Activated naive CD8-positive, alpha-beta T cell treated with anti-CD3 and anti-CD28 coated beads for 36 hours (primary cell): ENCODE measurements at places on chromosomes 16 and 17. TPM values are rescaled to one million over a fixed set of nuclear protein-coding genes. Genes with fewer than 3 reads are reported as not detected.

DNA sequence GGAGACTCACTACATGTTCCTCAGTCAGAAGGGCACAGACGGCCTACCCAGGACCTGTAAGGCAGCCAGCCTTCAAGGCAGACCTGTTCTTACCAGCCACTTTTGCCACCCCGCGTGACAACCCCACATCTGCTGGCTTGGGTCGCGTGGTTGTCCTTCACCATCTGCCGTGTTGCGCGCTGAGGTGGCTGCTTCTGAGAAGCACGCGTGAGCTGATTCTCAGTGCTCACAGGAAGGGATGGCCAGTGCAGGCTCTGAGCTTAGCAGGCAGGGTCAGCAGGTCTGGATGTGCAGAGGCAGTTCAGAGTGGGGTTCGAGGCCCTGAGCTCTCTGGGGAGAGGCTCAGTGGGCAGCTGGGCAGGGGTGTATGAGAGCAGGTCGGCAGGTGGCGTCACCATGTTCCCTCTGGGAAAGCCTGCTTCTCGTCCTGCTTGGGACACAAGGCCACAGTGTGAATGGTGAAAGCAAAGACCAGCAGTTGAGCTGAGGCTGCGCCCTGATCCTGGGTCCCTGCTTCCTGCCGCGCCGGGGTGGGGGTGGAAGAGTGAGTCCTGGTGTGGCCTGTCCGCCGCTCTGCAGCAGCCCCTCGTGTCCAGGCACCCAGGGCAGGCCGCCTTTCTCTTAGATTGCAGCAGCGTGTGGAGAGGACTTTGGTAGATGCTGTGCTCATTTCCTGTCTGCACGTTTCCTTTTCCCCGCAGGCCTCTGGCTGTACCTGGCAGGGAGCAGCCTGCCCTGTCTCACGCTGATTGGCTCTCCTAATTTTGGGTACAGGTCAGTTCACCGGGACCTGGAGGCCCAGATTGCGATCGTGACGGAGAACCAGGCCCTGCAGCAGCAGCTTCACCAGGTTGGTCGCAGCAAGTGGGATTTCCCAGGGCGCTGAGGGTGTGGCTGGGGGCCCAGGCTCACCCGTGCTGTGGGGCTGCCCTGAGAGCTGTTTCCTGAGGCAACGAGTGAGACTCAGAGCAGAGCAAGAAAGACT lies 36.0 kb downstream of the PGS1 start:
- DNase-seq = peak; percentile 60
- peaks cover 21% of the 10 kb centered on the region for H3K36me3 ChIP-seq
- peak overlapping the region; percentile 87 for H3K27ac ChIP-seq
- peaks cover 50% of the 10 kb centered on the region for H3K4me1 ChIP-seq

DNA sequence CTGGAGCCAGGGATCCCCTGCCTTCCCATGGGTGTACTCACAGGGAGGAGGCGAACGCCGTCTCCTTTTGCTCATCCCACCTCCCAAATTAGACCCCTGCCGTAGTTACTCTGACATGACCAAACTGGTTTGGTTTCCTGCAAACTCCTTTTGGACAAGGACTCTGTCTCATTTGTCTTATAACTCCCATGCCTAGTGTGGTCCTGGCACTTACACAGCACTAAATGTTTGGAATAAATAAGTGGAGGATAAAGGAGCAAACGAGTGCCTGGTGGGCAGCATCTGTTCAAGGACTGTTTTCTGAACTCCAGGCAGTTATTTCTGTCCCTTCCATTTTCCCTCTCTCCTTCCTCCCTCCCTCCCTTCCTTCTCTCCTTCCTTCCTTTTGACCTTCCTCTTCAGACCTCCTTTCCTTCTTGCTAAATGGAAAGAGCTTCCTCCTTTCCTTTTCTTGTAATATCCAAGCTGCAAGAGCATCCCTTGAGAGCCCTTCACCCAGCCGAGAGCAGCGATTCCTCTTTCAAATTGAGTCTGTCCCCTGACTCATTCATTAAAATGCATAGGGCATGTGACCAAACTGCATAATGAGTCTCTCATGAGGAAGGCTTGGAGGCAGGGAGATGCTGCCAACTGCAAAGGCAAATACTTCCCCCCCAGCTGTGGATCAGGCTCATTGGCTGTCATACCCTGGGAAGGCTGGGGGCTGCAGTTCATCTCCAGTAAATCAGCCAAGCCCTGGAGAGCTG lies 36.8 kb downstream of the CHD9 start:
- H3K4me1 ChIP-seq = peaks cover 15% of the 10 kb centered on the region
- peaks cover 3% of the 10 kb centered on the region for H3K27me3 ChIP-seq
- H3K27ac ChIP-seq = peak overlapping the region; percentile 71
- peak overlapping the region; percentile 38 for H3K4me3 ChIP-seq

- H3K4me1 ChIP-seq = peaks cover 24% of the 10 kb centered on the region
- no peak overlapping the region for H3K4me3 ChIP-seq
- no peak overlapping the region for H3K27ac ChIP-seq
- H3K27me3 ChIP-seq = no peaks in the 10 kb centered on the region
- H3K36me3 ChIP-seq = peaks cover 31% of the 10 kb centered on the region
These were observed 114.3 kb downstream of the MSI2 start for GRCh38 chr17:57370619-57371018.

GRCh38 chr17:60905709-60906108 lies 228.1 kb downstream of the BCAS3 start:
- no peak overlapping the region for H3K4me3 ChIP-seq
- no peak overlapping the region for H3K27ac ChIP-seq
- H3K4me1 ChIP-seq = no peaks in the 10 kb centered on the region
- DNase-seq = no peak
- no peaks in the 10 kb centered on the region for H3K27me3 ChIP-seq
- peaks cover 2% of the 10 kb centered on the region for H3K36me3 ChIP-seq

- no peak overlapping the region for H3K27ac ChIP-seq
- H3K4me3 ChIP-seq = no peak overlapping the region
- no peaks in the 10 kb centered on the region for H3K36me3 ChIP-seq
- H3K4me1 ChIP-seq = no peaks in the 10 kb centered on the region
- no peak for DNase-seq
These were observed 163.9 kb downstream of the SPECC1 start for GRCh38 chr17:20173091-20173490.

- no peak overlapping the region for H3K27ac ChIP-seq
- H3K4me1 ChIP-seq = no peaks in the 10 kb centered on the region
- H3K27me3 ChIP-seq = peaks cover 5% of the 10 kb centered on the region
These were observed 78.3 kb upstream of the ASIC2 start for GRCh38 chr17:33371377-33371776.

DNA sequence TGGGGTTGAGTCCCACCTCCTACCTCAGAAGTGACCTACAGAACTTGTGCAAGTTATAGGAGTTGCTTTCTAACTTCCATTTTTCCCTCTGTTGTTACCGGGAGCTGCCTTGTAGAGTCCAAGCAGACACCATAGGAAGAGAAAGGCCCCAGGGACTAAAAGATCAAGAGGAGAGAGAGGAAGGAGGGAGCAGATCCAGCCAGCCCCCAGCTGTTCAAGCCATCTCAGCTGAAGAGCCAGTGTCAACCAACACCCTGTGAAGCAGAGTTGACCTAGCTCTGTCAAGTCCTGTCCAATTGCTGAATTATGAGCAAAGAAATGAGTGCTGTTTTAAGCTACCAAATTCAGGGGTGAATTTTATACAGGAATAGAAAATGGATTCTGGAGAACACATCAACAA lies 34.9 kb upstream of the CACNG4 start:
- H3K4me1 ChIP-seq = no peaks in the 10 kb centered on the region
- no peak for DNase-seq
- H3K4me3 ChIP-seq = no peak overlapping the region
- no peak overlapping the region for H3K27ac ChIP-seq

The IL17C gene
- total RNA-seq = not detected

DNA sequence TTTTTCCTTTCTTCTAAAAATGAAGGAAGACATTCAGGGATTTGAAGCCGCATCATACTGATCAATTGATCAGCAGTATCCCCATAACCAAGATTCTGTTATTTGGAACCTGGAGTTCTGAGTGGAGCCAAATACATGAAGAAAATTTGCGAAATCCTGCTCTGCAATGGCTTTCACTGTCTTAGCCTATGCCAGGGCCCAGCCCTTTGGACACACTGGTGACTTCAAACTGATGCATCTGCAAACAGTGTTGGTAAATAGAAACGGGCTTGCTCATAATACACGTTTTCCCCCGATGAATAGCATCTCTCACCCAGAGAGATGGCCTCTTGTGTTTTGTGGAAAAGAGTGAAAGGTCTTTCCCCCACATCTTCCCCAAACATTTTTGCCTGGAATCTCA lies 87.6 kb upstream of the TOX3 start:
- no peak overlapping the region for H3K27ac ChIP-seq
- H3K4me3 ChIP-seq = no peak overlapping the region
- no peak for DNase-seq
- H3K4me1 ChIP-seq = no peaks in the 10 kb centered on the region
- no peaks in the 10 kb centered on the region for H3K27me3 ChIP-seq

The CDRT15 gene
- total RNA-seq = not detected

GRCh38 chr17:41810659-41811548 lies 845 bp downstream of the P3H4 start:
- peaks cover 23% of the 10 kb centered on the region for H3K4me1 ChIP-seq
- DNase-seq = no peak
- no peak overlapping the region for H3K27ac ChIP-seq
- peaks cover 7% of the 10 kb centered on the region for H3K27me3 ChIP-seq

The ITPRIPL2 gene
- total RNA-seq = 0.38 TPM

The PRRT2 gene
- 0.52 TPM for total RNA-seq

DNA sequence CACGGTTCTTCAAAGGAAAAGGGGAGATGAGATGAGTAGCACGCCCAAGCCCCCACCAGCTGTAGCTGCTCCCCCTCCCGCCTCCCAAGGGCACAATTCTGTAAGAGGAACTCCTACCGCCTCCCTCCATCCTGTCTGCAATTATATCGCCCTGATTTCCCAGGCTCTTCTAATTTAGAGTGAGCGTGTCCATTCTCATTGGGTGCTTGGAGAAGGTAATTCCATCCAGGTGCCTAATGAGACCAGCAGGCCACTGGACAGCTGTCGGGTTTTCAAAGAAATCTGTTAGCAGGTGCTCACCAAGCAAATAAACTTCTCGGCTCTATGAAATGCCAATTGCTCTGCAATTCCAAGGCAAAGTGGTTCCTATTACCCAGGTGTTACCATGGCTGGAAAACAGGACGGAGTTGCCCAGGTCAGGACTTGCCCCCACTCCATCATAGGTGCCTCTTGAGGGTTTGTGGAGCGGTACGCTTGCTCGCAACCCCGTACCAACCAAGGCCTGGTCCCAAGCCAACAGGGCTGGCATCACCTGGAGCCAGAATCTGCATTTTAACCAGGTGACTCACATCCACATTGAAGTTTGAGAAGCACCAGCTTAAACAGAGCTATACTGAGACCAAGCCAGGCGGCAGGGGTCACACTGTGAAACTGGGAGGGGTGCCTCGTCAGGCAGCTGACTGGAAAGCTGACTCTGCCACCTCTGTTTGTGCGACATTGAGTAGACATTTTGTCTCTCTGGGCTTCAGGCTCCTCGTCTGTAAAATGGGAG lies 16.5 kb upstream of the MEAK7 start:
- no peak overlapping the region for H3K27ac ChIP-seq
- H3K36me3 ChIP-seq = peaks cover 12% of the 10 kb centered on the region
- DNase-seq = no peak

DNA sequence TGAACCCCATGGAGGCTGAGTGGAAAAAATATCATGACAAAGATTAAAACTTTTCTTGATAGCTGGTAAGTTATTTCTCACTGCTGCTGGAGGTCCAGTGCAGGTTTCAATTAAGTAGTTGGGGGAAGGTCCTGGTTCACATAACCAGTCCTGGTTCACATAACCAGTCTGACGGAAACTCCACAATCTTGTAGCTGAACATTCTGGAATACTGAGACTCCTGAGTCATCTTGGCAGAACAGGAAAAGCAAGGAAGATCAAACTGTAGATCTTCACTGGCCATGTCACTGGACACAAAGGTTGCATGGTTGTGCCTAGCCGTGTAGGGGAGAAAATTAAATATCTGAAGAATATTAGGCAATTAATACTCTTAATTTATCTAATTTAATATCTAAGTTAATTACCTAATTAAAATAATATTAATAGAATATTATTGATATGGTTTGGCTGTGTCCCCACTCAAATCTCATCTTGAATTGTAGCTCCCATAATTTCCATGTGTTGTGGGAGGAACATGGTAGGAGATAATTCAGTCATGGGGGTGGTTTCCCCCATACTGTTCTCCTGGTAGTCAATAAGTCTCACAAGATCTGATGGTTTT lies 48.6 kb upstream of the CNTNAP4 start:
- DNase-seq = no peak
- no peaks in the 10 kb centered on the region for H3K36me3 ChIP-seq
- no peak overlapping the region for H3K4me3 ChIP-seq
- no peak overlapping the region for H3K27ac ChIP-seq
- H3K4me1 ChIP-seq = no peaks in the 10 kb centered on the region

DNA sequence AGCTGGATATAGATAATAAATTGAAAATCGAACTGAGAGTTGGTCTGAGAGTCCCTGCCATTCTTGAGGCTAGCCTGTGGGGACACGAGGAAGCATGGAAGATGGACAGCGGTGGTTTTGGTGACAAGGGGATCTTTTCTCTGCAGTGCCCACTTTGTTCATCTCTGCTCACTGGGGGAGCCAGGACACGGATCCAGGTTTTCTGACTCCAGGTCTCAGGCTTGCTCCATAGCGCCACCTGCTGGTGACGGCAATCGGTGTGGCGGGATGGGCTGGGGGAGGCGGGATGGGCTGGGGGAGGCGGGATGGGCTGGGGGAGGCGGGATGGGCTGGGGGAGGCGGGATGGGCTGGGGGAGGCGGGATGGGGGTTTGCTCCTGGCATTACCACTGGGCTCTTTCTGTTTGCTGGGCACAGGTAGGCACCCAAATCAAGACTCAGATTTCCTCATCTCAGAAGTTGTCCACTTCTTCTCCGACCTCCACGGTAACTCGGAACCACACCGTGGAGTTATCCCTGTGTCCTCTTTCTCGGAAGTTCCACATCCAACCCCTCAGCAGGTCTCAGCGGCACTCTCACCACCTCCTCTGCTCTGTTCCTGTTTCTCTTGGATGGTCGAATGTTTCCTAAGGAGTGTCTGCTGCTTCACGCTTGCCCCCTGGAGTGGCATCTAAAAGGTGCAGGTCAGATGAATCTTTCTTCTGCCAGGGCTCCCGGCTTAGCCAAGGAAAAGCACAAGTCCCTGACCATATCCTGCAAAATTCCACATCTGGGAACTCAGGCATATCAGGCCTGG lies 142.4 kb downstream of the CYLD start:
- H3K4me3 ChIP-seq = no peak overlapping the region
- no peaks in the 10 kb centered on the region for H3K36me3 ChIP-seq
- H3K27ac ChIP-seq = no peak overlapping the region
- H3K4me1 ChIP-seq = no peaks in the 10 kb centered on the region
- DNase-seq = peak; percentile 9

DNA sequence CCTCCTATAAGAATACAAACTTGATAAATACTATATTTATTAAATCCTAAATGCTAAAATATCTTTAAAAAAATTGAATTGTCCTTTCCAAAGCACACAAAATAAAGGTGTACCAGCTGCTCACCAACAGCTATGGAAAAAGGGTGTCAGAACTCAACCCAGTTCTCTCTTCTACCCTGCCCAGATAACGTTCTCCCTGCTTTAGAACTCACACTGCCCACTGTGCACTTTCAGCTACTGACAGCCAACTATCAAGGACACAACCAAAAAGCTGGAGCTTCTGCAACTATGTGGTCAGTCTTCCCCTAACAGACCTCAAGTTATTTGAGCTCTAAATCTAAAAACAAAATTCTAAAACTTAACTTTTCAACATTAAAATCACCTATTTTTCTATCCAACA lies 13.7 kb downstream of the AP1G1 start:
- H3K27ac ChIP-seq = peak overlapping the region; percentile 44
- peaks cover 55% of the 10 kb centered on the region for H3K4me1 ChIP-seq
- no peak for DNase-seq
- H3K36me3 ChIP-seq = peaks cover 15% of the 10 kb centered on the region
- no peak overlapping the region for H3K4me3 ChIP-seq
- no peaks in the 10 kb centered on the region for H3K27me3 ChIP-seq

The RCVRN gene
- not detected for total RNA-seq

The CLDN6 gene
- not detected for total RNA-seq

- peak overlapping the region; percentile 79 for H3K4me3 ChIP-seq
- H3K27ac ChIP-seq = no peak overlapping the region
- DNase-seq = no peak
- no peaks in the 10 kb centered on the region for H3K36me3 ChIP-seq
These were observed 516 bp downstream of the ABR start for GRCh38 chr17:1179112-1179817.
